Thyroid gland (tissue), 4 donors: ENCODE measurements at places on chromosomes 3 and 15. TPM values are rescaled to one million over a fixed set of nuclear protein-coding genes. Genes with fewer than 3 reads are reported as not detected.

GRCh38 chr3:180018543-180018942 lies 18.2 kb downstream of the PEX5L start:
- no peaks in the 10 kb centered on the region for H3K4me1 ChIP-seq
- no peaks in the 10 kb centered on the region for H3K36me3 ChIP-seq
- H3K27me3 ChIP-seq = no peaks in the 10 kb centered on the region
- H3K27ac ChIP-seq = no peak overlapping the region

GRCh38 chr3:107198581-107199181 lies 178.6 kb upstream of the CCDC54 start:
- no peak overlapping the region for H3K27ac ChIP-seq
- no peaks in the 10 kb centered on the region for H3K27me3 ChIP-seq
- DNase-seq = no peak
- H3K4me1 ChIP-seq = no peaks in the 10 kb centered on the region

- H3K27ac ChIP-seq = peak overlapping the region; percentile 37
- H3K4me1 ChIP-seq = peaks cover 3% of the 10 kb centered on the region
- H3K27me3 ChIP-seq = no peaks in the 10 kb centered on the region
- DNase-seq = no peak
- no peaks in the 10 kb centered on the region for H3K36me3 ChIP-seq
Measured at GRCh38 chr3:105791131-105791530, 77.7 kb downstream of the CBLB start.

GNAT1 gene
- total RNA-seq = not detected
